Naive thymus-derived CD8-positive, alpha-beta T cell (primary cell): ENCODE measurements at places on chromosomes 2 and 18. TPM values are rescaled to one million over a fixed set of nuclear protein-coding genes. Genes with fewer than 3 reads are reported as not detected.

TMEM37 gene
- polyA plus RNA-seq: not detected

ASB18 gene
- polyA plus RNA-seq: not detected

CD207 gene
- not detected for polyA plus RNA-seq

CDCA7 gene
- polyA plus RNA-seq: 0.70 TPM

TWIST2 gene
- not detected for polyA plus RNA-seq

CPLX4 gene
- polyA plus RNA-seq: not detected
